ENCODE measurements at places on chromosomes 1 and 21. TPM values are rescaled to one million over a fixed set of nuclear protein-coding genes. Genes with fewer than 3 reads are reported as not detected.

The RPL11 gene
- 596 TPM for total RNA-seq

The SELL gene
- total RNA-seq: 0.31 TPM

The SHE gene
- total RNA-seq: 1.3 TPM

The IL10RB gene
- total RNA-seq: 10.0 TPM

The ATAD3C gene
- not detected for total RNA-seq

The TNNI3K gene
- total RNA-seq: 22.8 TPM

The KIAA1614 gene
- total RNA-seq: 4.4 TPM

The NPPA gene
- total RNA-seq: not detected

The RIT1 gene
- 33.8 TPM for total RNA-seq

The KIF21B gene
- 271 TPM for total RNA-seq

The FAM163A gene
- total RNA-seq: 0.31 TPM

The ODF2L gene
- total RNA-seq: 146 TPM

The CFHR1 gene
- 0.31 TPM for total RNA-seq

The SPRR2G gene
- not detected for total RNA-seq

The TNFSF4 gene
- 1.9 TPM for total RNA-seq

The TFF2 gene
- total RNA-seq: not detected

The SPRR2B gene
- total RNA-seq: not detected

The TRNAU1AP gene
- total RNA-seq: 61.0 TPM

The KIF14 gene
- 3.8 TPM for total RNA-seq

The ZSWIM5 gene
- total RNA-seq: 38.8 TPM

The LAX1 gene
- not detected for total RNA-seq

The TNFRSF8 gene
- total RNA-seq: not detected

The SYT14 gene
- 75.1 TPM for total RNA-seq

The STMN1 gene
- total RNA-seq: 872 TPM

The FABP3 gene
- total RNA-seq: 139 TPM

The PLPPR4 gene
- total RNA-seq: 158 TPM

The LEFTY2 gene
- not detected for total RNA-seq

The GJC2 gene
- total RNA-seq: 1.3 TPM

The TIE1 gene
- total RNA-seq: 15.7 TPM

The IL20 gene
- total RNA-seq: not detected

The SIM2 gene
- total RNA-seq: not detected

The SDCCAG8 gene
- total RNA-seq: 83.9 TPM

The NEK2 gene
- 3.8 TPM for total RNA-seq

The AGRN gene
- 105 TPM for total RNA-seq

The RWDD3 gene
- total RNA-seq: 17.8 TPM

The PLXNA2 gene
- 145 TPM for total RNA-seq

The SYTL1 gene
- total RNA-seq: not detected

The GREM2 gene
- 5.0 TPM for total RNA-seq

The DHX9 gene
- total RNA-seq: 282 TPM

The PLOD1 gene
- total RNA-seq: 16.9 TPM

The PCBP3 gene
- total RNA-seq: 8.1 TPM

The VANGL2 gene
- 27.5 TPM for total RNA-seq

The LAD1 gene
- not detected for total RNA-seq

The ADAMTS1 gene
- total RNA-seq: 3.4 TPM

The MIXL1 gene
- not detected for total RNA-seq

The MANEAL gene
- 41.0 TPM for total RNA-seq

The CR1L gene
- not detected for total RNA-seq
